B cell (primary cell): ENCODE measurements at places on chromosomes 2 and 18.

DNA sequence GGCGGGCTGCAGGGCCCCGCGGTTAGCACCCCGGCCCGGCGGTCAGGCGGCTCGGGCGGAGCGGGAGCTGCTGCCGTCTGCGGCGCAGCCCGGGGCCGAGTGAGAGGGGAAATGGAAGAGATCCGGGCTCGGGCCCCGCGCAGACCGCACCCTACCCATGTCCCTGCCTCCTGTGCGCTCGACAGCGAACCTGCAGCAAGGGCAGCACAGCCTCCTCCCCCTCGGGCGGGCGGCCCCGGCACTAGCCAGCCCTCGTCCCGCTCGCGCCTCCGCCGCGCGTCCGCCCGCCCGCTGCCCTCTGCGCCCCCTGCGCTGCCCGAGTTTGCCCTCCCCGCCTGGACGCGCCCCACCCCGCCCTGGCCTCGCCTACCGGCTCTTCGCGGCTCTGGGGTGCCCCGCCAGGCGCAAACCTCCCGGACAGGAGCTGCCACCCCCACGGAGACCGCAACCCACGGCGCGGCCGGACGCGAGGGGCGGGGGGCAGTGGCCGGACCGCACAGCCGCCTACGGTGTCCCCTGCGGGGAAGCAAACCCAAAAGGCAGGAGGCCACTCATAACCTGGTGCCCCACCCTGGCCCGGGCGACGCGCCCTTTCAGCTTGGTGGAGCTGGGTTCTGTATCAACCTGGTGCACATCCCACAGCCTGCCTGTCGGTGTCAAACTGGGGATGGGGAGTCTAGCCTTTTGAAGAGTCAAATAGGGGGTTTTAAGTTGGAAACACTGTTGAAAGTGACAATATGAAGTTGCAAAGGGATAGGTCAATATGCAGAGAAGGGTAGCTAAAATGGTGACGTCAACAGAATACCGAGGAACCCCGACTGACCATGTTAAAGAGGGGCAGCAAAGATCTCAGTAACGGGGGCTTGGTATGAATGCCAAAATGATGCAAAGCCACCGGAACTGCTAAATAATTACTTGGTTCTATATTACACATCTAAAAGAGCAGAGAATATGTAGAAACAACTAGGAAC lies at the start of gene IHH:
Gene IHH, minus strand, starts transcription at position 101 of the 971 bp plus-strand sequence. CDS start 454 bp downstream, outside the sequence.
- DNase-seq: peak; percentile 32

- DNase-seq: no peak
Observed at GRCh38 chr2:109692013-109692743, 78.0 kb downstream of the SOWAHC start.

DNA sequence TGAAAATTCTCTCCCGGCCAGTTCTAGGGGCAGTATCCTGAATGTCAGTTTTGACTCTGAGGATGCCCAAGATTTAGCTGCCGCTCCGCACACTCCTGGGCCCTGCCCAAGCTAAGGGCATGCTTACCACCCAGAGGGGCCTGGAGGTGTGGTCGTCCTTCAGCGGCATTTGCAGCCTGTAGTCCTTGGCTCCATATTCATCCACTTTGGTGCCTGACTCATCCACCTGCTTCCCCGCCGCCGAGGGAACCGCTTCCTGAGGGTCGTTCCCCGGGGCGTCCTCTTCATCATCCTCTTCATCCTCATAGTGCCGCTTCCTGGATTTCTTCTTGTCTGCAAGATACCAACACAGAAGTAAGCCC lies 577 bp downstream of the ERCC3 start:
- no peak for DNase-seq

DNA sequence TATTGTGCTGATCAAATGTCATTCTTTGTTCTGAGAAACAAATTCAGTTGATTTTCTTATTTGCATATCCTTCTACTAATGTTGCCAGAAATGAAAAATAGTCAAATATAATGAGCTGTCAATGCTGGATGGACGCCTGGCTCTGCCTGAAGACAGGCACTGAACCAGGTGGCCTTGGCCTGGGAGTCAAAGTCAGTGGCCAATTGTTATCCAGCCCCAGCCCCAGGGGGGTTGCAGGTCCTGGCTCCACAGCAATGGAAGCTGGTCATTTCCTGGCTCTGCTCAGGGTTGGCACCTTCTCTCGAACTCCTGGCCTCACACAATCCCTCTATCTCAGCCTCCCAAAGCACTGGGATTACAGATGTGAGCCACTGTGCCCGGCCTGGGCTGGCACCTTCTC lies 176.8 kb upstream of the GLI2 start:
- DNase-seq: no peak

DNA sequence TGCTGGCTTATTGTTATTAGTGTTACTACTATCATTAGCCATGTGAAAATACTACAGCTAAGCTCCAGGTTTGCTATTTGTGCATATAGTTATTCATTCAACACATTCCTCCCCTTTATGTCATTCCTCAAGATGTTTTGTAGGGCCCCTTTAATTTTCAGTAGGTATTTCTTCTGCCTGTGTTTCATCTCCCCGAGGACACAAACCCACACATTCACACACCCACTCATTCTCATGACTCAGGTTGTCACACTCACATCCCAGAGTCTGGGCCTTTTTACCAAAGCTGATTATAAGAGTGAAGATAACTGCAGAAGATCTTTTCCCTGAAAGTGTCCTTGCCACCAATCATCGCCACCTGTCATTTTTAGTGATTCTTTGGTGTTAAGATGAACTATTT lies 68.6 kb upstream of the SPOPL start:
- no peak for DNase-seq

- no peak for DNase-seq
Observed at GRCh38 chr2:100393362-100393761, 24.1 kb downstream of the CHST10 start.
